ENCODE measurements at places on chromosomes 12 and 14. TPM values are rescaled to one million over a fixed set of nuclear protein-coding genes. Genes with fewer than 3 reads are reported as not detected.

DIO2 gene
- total RNA-seq, result 0.62 TPM

DNA sequence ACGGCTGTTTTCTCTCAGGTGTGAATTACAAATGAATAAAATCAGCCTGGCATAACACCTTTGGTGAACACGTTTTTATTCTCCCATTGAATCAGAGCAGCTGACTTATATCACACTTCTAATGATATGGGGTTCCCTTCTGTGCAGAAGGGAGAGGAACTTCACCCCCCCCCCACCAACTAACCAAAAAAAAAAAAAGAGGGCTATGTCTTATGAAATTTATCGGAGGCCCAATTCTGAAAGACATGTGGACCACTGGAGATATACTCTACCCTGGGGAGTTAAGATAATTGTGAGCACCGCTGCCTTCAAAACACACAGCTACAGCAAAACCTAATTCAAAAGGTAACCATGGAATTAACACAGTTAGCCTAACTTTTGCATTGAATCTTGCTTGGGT lies 4.6 kb downstream of the BCL11B start:
- DNase-seq, result no peak

DNA sequence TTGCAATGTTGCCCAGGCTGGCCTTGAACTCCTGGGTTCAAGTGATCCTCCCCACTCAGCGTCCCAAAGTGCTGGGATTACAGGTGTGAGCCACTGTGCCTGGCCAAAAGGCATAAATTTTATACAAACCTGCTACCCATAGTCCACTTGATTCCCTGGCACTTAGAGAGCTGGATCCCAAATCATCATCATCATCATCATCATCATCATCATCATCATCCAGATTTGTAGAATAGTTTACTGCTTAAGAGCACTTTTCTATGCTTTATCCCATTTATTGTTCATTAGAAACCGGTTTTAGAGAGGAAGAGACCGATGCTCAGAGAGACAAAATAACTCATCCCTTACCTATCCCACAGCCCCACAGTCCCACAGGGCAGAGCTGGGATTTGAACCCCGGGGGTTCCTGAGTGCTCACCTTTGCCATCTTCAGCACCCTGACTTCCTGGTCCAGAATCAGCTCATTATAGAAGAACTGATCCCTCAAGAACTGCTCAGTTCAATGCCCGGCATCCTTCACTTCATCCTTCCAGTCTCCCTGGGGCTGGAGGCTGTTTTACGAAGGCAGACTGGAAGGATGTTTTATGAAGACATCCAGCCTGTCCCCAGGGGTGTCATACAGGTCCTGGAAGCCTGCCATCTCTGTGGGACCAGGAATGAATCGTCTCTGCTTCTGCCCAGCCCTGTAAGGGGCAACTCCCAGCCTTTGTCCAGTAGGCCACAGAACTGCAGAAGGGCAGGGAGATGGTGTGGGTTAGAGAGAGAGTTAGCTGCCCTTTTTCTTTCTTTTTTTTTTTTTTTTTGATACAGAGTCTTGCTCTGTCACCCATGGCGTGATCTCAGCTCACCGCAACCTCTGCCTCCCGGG lies 20.2 kb upstream of the OASL start:
- no peak for DNase-seq

DNA sequence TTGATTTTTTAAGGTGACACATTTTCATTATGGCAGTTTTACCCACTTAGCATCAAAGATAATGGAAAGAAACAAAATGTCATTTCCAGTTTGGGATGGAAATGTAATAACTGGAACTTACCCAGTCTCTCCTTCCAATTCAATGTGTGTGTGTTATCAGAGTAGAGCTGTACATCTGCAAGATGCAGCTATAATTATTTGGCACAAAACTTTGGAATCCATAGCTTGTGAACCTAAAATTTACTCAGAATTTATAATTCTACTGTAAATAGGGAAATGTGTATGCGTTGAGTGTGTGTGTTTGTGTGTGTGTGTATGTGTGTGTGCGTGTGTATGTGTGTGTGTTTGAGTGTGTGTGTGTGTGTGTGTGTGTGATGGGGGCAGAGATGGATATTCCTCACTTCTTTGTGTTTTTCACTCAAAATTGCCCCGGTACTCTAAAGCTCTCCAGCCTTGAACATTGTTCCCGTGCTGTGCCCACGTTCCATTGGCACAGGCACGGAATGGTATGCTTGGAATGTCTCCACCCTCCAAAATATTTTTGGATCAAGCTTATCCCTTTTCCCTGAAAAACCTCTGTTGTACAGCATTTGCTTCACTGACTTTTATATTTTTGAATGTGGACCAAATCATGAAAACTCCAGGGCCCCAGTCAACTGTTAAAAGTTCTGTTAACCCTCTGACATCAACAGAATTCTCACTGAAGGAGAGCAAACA lies 150.2 kb upstream of the BMP4 start:
- DNase-seq, result no peak

GRCh38 chr12:116640281-116640680 lies 81.1 kb downstream of the MAP1LC3B2 start:
- DNase-seq, result no peak

ALX1 gene
- not detected for total RNA-seq

GRCh38 chr14:63713764-63714163 lies 14.1 kb downstream of the SGPP1 start:
- no peak for DNase-seq

TDRD9 gene
- total RNA-seq, result 8.5 TPM

GRCh38 chr14:34766060-34766459 lies 51.7 kb upstream of the CFL2 start:
- no peak for DNase-seq

GDF11 gene
- 3.8 TPM for total RNA-seq

- no peak for DNase-seq
These were observed 107.5 kb upstream of the DYRK2 start for GRCh38 chr12:67540920-67541624.

DNA sequence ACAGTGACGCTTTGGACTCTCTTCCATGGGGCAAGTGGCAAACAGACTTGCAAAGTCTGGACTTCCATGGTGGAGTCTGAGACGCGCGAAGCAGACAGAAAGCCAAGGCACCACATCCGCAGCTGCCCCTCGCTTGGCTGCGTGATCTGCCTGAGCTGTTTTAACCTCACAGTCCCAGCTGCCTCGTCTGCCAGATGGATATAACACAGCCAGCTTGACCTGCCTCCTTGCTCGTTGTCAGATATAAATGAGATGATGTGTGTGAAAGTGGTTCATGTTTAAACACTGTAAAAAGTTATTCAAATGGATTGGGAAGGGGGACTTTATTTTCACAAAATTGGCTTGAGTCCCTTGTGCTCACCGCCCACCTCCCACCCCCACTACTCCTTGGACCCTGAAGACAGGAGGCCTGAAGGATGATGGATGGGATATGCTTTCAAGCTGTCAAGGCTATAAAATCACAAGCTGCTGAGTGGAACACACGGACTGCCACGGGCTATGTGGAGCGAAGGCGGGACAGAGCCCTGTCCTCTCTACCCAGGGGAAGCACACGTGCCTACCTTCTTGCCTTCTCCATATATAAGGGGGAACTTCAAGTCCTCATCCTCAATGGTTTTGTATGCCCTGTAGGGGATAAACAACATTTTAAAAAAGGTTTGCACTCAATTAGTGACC lies 226.9 kb downstream of the MON2 start:
- no peak for DNase-seq

DNAH10 gene
- total RNA-seq, result 10.1 TPM

DNA sequence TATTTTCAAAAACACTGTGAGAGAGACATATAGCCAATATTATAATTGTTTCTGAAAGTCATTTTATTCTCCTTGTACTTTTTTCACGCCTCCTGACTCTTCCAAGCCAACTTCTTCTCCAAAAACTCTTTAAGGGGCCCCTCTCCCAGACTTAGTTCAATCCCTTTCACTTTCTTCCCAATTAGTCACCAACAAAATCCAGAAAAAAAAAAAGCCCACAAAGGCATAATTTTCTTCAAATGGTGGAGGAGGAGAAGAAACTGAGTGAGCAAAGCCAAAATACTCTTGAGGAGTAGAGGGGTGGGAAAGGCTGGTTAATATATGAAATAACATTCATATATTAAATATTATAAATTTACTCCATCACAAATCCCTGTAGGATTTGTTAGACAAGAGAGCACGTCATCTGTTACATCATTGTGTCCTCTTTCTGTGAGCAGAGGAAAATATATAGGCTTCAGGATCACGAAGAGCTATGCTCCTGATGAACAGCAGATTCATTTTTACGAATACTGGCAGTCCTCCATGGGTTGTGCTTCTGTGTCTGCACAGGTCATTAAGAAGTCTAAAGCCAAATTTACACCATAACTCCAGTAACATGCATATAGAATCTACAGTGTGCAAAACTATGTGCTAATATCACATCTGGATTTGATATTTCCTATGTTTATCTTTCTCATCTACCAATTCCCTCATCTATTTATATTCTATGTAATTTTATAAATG lies 25.9 kb upstream of the NID2 start:
- no peak for DNase-seq

DNA sequence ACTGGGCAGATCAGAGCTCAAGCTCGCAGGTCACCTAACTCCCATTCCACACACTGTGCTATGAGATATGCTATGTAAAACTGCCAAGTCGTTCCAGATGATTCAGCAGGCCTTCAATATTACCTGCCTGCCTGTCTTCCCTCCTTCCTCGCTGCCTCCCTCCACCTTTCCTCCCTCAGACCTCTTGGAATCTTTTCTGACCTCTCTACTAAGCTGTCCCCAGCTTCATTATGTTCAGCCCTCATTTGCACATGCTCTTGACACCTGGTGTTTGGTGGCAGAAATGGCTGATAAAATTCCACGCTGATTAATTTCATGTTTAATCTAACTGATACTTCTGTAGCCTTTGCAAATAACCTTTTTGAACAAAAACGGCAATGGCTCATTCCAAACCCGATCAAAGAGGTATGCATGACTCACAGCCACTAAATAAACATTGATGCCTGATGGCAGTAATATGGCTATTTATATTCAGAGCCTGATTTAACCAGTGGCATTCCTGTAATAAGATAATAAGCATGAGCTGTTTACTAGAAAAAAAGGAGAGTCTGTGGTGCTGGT lies 130.8 kb upstream of the EGLN3 start:
- DNase-seq, result no peak

- DNase-seq, result no peak
These were observed 2.1 kb upstream of the GPR132 start for GRCh38 chr14:105067140-105067968.

GRCh38 chr12:59650588-59651228 lies 54.9 kb downstream of the SLC16A7 start:
- no peak for DNase-seq

MTRFR gene
- 12.7 TPM for total RNA-seq

GRCh38 chr14:68404652-68405183 lies 388.1 kb downstream of the ZFP36L1 start:
- no peak for DNase-seq

GRCh38 chr12:104799458-104799857 lies 158.6 kb downstream of the SLC41A2 start:
- DNase-seq, result no peak
